Smooth muscle cell of the coronary artery (primary cell): ENCODE measurements at places on chromosomes 4 and X. TPM values are rescaled to one million over a fixed set of nuclear protein-coding genes. Genes with fewer than 3 reads are reported as not detected.

Gene ZNF185
- total RNA-seq, result 0.35 and 22.0 TPM in 2 replicates

Gene AADAT
- total RNA-seq, result 0.47 and 2.3 TPM in 2 replicates

Gene CXCL1
- 9.9 and 26.6 TPM in 2 replicates for total RNA-seq

Gene MAGEH1
- total RNA-seq, result 19.8 and 45.4 TPM in 2 replicates

Gene FBXL5
- 71.0 and 84.8 TPM in 2 replicates for total RNA-seq

Gene CCKAR
- under 0.01 TPM in 1 of 2 replicates, not detected in the other for total RNA-seq

Gene ARL9
- total RNA-seq, result 0.08 and 0.12 TPM in 2 replicates

Gene POU4F2
- not detected in 2 replicates for total RNA-seq

Gene FAM47E
- 0.45 and 1.9 TPM in 2 replicates for total RNA-seq

Gene MCF2
- 0.08 TPM in 1 of 2 replicates, not detected in the other for total RNA-seq

Gene CXCL8
- 214 TPM in 1 of 2 replicates, not detected in the other for total RNA-seq

Gene AMTN
- 1.1 TPM in 1 of 2 replicates, not detected in the other for total RNA-seq

Gene GYPE
- 0.59 and 1.3 TPM in 2 replicates for total RNA-seq

Gene PTTG2
- total RNA-seq, result not detected in 2 replicates

Gene TBC1D9
- 27.3 and 29.5 TPM in 2 replicates for total RNA-seq

Gene NAP1L5
- total RNA-seq, result 7.5 and 7.6 TPM in 2 replicates

Gene ARMCX4
- total RNA-seq, result 3.5 and 3.9 TPM in 2 replicates

Gene CSAG2
- not detected in 2 replicates for total RNA-seq

Gene SEPTIN6
- 9.6 and 35.5 TPM in 2 replicates for total RNA-seq

Gene TMEM31
- total RNA-seq, result not detected in 2 replicates

Gene DDIT4L
- 1.1 and 2.7 TPM in 2 replicates for total RNA-seq

Gene PCDH10
- total RNA-seq, result 0.12 and 120 TPM in 2 replicates

Gene ALAS2
- total RNA-seq, result not detected in 2 replicates

Gene WDFY3
- 38.3 and 42.2 TPM in 2 replicates for total RNA-seq

Gene TMPRSS11F
- total RNA-seq, result not detected in 2 replicates

Gene RHOH
- total RNA-seq, result not detected in 2 replicates

Gene SNCA
- total RNA-seq, result 0.23 and 0.35 TPM in 2 replicates

Gene DCAF8L2
- total RNA-seq, result 0.08 TPM in 1 of 2 replicates, not detected in the other

Gene CXXC4
- total RNA-seq, result not detected in 2 replicates

Gene IL2
- not detected in 2 replicates for total RNA-seq

Gene AMELX
- not detected in 2 replicates for total RNA-seq

Gene CFP
- total RNA-seq, result 0.12 and 0.15 TPM in 2 replicates

Gene NPY2R
- total RNA-seq, result under 0.01 TPM in 1 of 2 replicates, not detected in the other

Gene STIM2
- total RNA-seq, result 5.5 and 12.2 TPM in 2 replicates

Gene OTUD6A
- not detected in 2 replicates for total RNA-seq

Gene USP46
- total RNA-seq, result 7.6 and 13.8 TPM in 2 replicates

Gene MMRN1
- total RNA-seq, result 0.15 and 0.35 TPM in 2 replicates

Gene AKAP4
- not detected in 2 replicates for total RNA-seq

Gene SSX4B
- not detected in 2 replicates for total RNA-seq

Gene CSN1S1
- not detected in 2 replicates for total RNA-seq

Gene LPAR4
- 0.08 TPM in 1 of 2 replicates, not detected in the other for total RNA-seq

Gene TMSB15C
- 0.35 and 3.1 TPM in 2 replicates for total RNA-seq

Gene HHIP
- total RNA-seq, result 1.1 and 199 TPM in 2 replicates

Gene NAA11
- total RNA-seq, result not detected in 2 replicates

Gene CYTL1
- 0.15 and 2.5 TPM in 2 replicates for total RNA-seq

Gene NIPAL1
- total RNA-seq, result 7.1 TPM in 1 of 2 replicates, not detected in the other

Gene CC2D2A
- 10.4 and 11.8 TPM in 2 replicates for total RNA-seq

Gene CLGN
- total RNA-seq, result 1.8 TPM in 1 of 2 replicates, not detected in the other

Gene MAP3K15
- under 0.01 TPM in 1 of 2 replicates, not detected in the other for total RNA-seq

Gene MAGEE1
- 0.83 and 0.94 TPM in 2 replicates for total RNA-seq

Gene TFE3
- 19.7 and 47.7 TPM in 2 replicates for total RNA-seq

Gene TLR7
- not detected in 2 replicates for total RNA-seq

Gene S100P
- not detected in 2 replicates for total RNA-seq

Gene MXRA5
- total RNA-seq, result 0.90 and 24.9 TPM in 2 replicates

Gene FGF5
- 3.2 and 4.4 TPM in 2 replicates for total RNA-seq

Gene GPRASP1
- total RNA-seq, result 1.5 and 6.2 TPM in 2 replicates

Gene SMR3B
- total RNA-seq, result not detected in 2 replicates

Gene GABRQ
- total RNA-seq, result not detected in 2 replicates

Gene GYPA
- total RNA-seq, result not detected in 2 replicates

Gene CLDN2
- total RNA-seq, result under 0.01 TPM in 1 of 2 replicates, not detected in the other
